Cardiac septum (tissue), 1 donor: ENCODE measurements at places on chromosomes 16 and 17. TPM values are rescaled to one million over a fixed set of nuclear protein-coding genes. Genes with fewer than 3 reads are reported as not detected.

DNA sequence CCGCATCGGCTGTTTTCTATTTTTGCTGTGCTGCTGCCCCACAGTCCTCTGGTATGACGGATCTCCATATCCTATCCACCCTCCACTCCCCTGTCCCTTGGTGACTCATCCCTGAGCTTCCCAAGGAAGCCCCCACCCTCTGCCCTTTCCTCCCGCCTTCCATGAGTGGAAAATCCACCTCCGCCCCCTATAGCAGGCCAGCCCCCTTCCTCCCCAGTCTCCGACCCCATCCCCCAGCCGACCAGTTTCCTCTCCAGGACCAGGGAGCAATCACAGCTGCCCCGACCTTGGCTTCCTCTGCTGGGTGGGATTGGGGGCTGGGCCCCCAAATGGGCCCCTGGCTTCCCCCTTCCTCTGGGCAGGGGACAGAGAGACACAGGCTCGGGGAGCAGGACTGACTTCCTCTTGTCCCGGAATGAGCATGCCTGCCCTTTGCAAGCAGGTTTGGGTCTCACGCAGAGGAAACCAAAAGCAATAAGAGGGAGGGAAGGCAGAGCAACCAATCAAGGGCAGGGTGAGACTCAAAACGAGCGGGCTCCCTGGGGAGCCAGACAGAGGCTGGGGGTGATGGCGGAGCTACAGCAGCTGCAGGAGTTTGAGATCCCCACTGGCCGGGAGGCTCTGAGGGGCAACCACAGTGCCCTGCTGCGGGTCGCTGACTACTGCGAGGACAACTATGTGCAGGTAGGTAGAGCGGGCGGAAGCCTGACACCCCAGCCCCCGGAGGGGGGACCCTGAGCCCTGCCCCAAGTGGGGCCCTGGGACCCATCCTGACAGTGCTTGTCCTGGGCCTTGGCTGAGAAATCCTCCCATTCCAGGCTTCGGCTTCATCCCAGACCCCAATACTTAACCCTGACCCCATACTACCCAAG, at the start of the genes ABI3 and GNGT2:
ABI3 (plus strand) TSS at position 550 of the 872 bp plus-strand sequence; CDS start at position 568, 18 bp downstream.
GNGT2 (minus strand) TSS at position 417 of the 872 bp plus-strand sequence. CDS start 3,152 bp downstream, outside the sequence.
- DNase-seq: no peak

DNA sequence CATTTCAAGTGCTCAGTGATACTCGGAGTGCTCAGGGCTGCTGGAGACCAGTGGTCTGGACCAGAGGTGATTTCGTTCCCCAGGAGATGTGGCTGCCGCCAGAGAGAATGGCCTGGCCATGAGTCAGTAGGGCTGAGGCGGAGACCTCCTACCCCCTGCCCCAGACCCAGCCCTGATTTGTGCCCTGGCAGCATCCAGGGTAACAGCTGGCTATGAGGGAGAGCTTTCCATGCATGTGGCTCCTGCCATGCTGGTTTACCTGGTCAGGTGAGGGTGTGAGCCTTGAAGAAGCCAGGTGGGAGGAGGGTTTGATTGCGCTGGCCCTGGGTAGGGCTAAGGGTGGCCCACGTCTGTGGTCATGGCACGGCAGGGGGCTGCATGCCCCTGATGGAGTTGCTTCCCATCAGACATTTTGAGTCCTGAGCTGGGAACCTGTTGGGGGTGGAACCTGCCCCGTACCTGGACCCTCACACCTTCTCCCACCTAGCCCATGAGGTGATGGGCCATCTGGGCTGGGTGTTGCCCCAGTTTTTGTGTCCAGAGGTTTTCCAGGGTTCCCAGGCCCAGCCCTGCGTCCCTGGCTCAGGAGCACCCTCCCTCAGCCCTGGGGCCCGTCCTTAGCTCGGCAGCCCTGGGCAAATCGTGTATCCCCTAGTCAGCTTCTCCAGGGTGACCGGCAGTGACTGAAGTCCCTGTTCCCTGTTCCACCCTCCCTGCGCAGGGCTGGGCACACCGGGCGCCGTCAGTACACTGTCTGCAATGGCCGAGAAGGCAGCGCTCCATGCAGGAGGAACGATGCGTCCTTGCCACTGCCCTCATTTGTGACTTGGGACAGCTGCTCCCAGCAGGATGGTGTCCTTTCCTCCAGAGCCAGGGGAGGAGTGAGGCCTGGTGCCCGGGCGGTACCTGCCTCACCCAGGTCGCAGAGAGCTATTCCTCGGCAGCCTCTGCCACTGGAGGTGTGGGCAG, 9.0 kb upstream of the CSNK1D start:
- DNase-seq: no peak

DNA sequence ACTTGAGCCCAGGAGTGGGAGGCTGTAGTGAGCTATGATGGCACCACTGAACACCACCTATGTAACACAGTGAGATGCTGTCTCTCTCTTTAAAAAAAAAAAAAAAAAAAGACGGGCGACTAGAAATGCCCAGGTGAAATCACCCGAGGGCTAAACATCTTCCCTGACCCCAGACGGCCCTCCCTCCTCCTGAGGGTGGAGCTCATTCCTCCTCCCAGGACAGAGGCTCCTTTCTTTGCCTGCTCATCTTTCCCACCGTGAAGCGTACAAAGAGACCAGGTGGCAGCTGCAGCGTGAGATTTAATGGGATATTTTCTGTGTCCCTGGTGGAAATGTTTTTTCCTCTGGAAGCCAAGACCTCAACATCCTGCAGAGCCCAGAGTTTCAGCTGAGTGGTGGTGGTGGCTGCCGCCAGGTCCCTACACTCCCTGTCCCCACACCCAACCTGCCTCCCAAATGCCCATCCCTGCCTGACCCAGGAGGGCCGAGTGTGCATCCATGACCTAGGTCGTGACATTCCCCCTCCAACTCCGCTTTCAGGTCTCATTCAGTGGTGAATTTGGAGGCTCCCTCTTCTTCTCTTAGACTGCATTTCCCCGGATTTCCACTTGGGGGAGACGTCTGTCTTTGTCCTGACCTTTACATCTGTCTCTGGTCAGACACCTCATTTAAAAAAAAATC, 14.4 kb upstream of the GPRC5B start:
- no peak for DNase-seq

GRCh38 chr17:74555427-74555940, 9.6 kb upstream of the CD300C start:
- DNase-seq: no peak

ICAM2 gene
- total RNA-seq: 22.0 TPM

DNA sequence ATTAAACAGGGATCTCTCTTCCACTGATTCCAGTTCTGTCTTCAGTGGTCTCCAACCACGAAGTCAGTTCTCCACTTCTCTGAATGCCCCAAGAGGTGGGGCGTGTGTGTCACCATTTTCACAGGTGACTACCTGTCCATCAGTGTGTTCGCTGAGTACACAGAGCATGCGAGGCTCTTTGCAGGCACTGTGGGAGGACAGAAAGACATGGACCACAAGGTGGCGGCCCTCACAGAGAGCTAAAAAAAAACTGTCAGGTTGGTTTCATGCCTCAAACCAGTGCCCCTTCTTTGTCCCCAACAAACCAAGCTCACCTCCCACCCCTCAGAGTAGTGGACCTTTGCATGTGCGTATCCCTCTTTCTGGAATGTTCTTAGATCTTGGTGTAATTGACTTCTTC, 13.8 kb downstream of the EMP2 start:
- DNase-seq: no peak

- DNase-seq: no peak
Observed at GRCh38 chr16:61421111-61421510, 615.1 kb downstream of the CDH8 start.

AATF gene
- total RNA-seq: 32.7 TPM
